Ascending aorta (tissue), 2 donors: ENCODE measurements at places on chromosomes 7 and 10. TPM values are rescaled to one million over a fixed set of nuclear protein-coding genes. Genes with fewer than 3 reads are reported as not detected.

DNA sequence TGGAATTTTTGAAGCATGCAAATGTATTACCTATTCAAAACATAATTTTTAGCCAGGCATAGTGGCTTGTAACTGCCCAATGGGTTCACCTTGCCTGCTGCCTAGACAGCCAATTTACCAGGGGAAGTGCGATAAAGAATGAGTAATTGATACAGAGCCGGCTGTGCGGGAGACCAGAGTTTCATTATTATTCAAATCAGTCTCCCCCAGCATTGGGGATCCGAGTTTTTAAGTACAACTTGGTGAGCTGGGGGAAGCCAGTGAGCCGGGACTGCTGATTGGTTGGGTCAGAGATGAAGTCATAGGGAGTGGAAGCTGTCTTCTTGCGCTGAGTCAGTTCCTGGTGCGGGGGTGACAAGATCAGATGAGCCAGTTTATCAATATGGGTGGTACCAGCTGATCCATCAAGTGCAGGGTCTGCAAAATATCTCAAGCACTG is 29.1 kb upstream of the NRBF2 start:
- no peak for DNase-seq

DNA sequence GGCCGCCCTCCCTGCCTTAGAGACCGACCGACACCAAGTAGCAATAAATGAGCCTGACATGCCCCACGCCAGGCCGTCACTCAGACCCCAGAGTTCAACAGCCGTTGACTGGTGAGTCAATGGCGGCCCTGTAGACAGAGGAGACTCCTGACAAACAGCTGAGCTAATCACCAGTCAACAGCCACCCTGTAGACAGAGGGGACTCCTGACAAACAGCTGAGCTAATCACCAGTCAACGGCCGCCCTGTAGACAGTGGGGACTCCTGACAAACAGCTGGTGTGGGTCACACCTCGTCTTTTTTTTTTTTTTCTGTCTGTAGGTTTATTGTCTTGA is 16.9 kb upstream of the KNDC1 start:
- no peak for DNase-seq

The LRRC17 gene
- 10.5 TPM for total RNA-seq

The WNT8B gene
- not detected for total RNA-seq

The SPACDR gene
- not detected for total RNA-seq
